ENCODE measurements at places on chromosomes 4 and X. TPM values are rescaled to one million over a fixed set of nuclear protein-coding genes. Genes with fewer than 3 reads are reported as not detected.

DOCK11 gene
- 60.8 TPM for total RNA-seq

FHIP1A gene
- 0.99 TPM for total RNA-seq

P2RY4 gene
- 0.09 TPM for total RNA-seq

PCDH11X gene
- total RNA-seq = not detected

TMEM164 gene
- total RNA-seq = 11.8 TPM

EDNRA gene
- total RNA-seq = 10.8 TPM

CDK16 gene
- 91.6 TPM for total RNA-seq

All from fibroblast of the aortic adventitia (primary cell).